ENCODE measurements at places on chromosomes 12 and 14.
A peak's percentile ranks its signal among the peaks of the same experiment; 100 is the strongest.

DNA sequence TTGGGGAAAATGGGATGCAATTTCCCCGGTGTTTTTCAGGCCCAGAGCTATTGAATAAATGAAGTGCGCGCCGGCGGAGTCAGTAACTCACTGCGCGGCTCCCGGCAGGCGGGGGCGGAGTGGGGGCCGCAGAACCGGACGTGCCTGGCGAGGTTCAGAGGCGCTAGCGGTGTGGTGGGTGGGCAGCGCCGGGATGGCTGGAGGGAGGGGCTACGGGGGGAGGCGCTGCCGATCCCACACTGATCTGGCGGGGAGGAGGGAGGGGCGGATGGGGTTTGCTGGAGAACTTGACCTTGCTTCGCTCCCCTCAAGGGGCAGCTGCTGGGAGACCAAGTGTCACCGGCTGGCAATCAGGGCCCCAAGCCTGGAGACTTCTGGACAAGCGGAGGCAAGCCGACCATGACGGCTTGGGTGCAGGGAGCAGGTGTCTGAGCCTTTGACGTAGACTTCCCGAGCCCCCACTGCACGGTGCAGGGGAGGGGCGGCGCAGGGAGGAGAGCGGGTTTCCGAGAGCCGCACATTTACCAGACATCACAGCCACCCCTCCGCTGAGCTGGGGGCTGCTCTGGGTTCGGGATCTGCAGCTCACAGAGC is 174.1 kb upstream of the RTL1 start:
- no peak for DNase-seq

DNA sequence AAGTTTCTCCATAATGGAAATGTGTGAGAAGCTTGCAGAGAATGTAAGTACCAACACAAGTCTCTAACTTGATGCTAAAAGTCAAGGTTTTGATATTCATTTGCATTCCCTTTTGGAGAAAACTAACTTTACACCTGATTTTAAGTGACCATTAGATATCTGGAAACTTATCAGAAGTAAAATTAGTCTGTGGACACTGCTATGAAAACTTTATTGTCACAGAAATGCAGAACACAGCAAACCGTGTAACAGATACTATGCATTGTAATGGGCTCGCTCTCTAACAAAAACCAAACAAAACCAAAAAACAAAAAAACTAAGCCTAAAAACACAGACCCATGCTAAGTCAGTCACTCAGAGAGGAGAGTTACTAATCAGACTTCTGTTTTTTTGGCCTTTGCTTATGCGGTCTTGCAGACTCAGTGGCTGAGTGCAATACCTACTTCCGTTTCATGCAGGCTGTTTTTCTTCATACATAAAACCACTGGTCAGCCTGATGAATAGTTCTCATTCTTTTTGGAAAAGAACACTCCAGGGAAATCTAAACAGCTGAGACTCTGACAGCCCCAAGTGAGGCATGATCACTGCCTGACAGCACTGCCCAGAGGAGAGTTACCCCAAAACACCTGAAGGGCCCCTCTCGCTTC is 35.7 kb downstream of the NRDE2 start:
- no peak for DNase-seq

DNA sequence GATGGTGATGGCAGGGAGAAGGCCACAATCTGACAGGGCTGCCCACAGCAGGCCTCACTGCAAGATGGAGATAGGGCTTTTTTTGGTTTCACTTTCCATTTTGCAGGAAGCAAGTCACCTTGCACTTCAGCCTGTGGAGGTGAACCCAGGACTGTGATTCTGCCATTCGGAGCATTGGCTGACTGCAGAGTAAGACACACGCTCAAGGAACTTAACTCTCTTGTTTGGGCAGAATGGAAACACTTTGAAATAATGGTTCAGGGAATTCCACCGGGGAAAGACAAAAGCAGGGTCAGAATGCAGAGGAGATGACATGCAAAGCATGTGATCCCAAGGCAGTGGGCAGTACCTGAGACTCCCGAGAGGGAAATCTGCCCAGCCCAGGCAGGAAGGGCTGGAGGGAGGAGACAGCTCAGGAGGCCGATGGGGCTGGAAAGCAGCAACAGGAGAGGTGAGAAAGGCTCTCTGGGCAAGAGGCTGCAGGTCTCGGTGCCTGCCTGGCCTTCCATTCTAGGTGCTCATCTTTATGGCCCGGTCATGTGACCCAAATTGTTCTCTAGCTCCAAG is 58.7 kb upstream of the PRMT8 start:
- no peak for DNase-seq

DNA sequence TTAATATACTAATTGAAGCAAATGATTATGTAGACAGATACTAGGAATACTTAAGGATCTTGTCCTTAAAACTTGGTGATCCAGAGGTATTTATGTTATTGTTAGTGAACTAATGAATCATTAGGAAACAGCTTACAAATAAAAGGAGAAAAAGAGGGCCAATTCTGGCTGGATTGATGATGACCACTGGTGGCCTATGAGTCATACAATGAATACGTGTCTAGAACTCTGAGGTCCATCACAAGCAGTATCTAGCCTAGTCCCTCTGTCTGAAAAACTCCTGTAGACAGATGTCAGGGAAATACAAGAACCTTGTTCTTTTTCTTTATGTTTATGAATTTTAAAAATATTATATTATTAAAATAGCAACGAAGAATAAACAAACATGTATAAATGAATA is 51.7 kb upstream of the RTL1 start:
- no peak for DNase-seq

GRCh38 chr12:2482938-2483660 is 311.7 kb upstream of the FKBP4 start:
- DNase-seq = no peak

GRCh38 chr12:111761099-111761498 is 5.6 kb upstream of the ALDH2 start:
- peak; percentile 26 for DNase-seq

DNA sequence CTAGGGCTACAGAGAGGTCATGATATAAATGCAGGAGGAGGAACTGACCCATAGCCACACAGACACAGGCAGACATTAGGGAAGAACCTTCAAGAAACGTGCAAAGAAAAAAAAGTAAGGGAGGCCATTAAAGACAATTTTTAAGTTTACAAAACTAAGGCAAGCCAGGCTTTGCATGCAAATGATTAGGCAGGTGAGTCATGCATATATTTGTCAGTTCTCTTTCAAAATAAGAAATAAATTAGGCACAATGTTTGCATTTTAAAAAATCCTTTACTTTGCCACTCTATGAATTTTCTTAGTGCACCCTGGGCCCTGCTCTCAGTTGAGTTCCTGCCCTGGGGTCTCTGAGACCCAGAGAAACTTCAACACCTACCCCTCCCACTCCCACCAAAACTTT is 75.0 kb downstream of the PRMT8 start:
- no peak for DNase-seq

- no peak for DNase-seq
Observed at GRCh38 chr12:6964605-6965025, 5.8 kb downstream of the PHB2 start.

DNA sequence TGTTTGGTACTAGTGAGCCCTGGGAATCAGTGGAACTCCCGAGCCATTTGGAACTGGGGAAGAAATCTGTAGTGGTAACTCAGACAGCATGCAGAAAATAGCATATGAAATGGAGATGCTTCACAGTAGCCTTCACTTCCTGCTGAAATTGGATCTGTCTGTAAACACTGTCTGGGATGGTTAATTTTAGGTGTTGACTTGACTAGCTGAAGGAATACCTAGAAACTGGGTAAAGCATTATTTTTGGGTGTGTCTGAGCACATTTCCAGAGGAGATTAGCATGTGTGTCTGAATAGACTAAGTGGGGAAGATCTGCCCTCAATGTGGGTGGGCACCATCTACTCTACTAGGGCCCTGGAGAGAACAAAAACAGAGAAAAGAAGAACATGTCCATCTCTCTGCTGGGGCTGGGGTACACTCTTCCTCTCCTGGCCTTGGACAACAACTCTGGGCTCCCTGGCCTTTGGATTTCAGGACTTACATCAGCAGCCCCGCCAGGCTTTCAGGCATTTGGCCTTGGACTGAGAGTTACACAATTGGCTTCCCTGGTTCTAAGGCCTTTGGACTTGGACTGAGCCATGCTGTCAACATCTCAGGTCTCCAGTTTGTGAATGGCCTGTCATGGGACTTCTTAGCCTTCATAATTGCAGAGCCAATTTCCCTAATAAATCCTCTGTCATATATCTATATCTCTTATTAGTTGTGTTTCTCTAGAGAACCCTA is 14.0 kb upstream of the CRADD start:
- DNase-seq = no peak

GRCh38 chr12:132734206-132734605 is 23.6 kb downstream of the PGAM5 start:
- DNase-seq = no peak

GRCh38 chr14:49954171-49954631 is 61.3 kb downstream of the ARF6 start:
- no peak for DNase-seq

DNA sequence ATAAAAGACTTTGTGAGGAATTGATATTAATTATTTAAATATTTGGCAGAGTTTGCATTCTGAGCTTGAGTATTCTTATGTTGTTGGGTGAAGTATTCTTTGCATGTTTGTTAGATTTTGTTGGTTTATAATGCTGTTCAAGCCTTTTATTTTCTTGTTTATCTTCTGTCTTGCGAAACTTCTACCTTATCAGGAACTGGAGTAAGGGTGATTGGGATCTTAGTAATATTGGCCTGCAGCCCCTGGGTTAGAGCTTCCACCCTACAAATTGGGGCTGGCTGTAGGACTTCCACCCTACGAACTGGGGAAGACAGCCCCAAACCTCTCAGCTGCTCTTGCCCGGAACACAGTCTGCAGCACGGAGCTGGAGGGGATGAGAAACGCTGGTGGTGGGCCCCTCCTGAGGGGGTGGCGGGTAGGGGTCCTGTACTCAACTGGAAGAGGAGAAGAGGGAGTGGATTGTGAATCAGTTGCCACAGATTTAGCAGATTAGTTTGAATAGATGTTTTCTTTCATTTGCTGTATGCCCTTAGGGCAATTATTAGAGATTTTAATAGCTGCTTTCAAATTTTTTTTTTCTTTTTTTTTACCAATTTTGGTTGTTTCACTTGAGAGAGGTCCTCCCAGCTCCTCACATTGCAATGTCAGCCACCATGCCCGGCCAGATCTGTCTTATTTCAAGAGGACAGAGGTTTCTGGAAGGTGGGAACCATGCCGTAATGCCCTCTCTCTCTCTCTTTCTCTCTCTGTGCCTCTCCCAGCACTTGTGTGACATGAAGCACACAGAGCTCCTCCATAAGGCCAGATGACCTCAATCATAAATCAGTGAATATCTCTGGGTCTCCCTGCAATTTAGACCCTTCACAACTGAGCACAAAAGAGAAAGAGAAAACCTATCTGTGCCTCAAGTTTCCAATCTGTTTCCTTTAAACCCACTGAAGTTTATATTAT is 123.4 kb downstream of the DICER1 start:
- no peak for DNase-seq

GRCh38 chr14:104680056-104680805 is 9.2 kb upstream of the INF2 start:
- no peak for DNase-seq

Data from germinal center (tissue), 1 donor.